ENCODE measurements at places on chromosomes 11 and 22.

DNA sequence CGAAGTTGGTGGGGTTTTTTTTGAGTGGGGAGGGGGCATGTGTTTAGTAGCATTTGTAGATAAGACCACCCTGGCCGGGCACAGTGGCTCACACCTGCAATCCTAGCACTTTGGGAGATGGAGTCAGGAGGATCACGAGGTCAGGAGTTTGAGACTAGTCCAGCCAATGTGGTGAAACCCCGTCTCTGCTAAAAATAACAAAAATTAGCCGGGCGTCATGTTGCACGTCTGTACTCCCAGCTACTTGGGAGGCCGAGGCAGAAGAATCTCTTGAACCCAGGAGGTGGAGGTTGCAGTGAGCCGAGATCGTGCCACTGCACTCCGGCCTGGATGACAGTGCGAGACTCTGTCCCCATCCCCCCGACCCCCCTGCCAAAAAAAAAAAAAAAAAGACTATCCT is 34.6 kb downstream of the CECR2 start:
- no peak for DNase-seq

DNA sequence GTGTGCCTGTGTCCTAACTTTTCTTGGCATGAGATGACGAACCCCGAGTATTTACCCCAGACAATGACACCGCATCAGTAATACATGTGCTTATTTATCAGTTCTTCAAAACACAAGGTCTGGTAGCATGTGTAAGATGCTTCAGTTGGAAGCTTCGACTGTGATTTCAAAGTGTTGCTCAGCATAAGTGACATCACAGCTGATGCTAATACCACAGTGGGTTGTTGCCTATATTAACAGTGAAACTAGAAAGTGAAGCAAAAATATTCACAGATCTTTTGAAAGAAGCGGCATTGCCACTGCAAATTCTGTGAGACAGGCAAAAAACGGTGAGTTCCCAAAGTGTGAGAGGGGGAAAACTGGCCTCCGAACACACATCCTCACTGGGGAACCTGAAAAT is 18.4 kb upstream of the TTC12 start:
- no peak for DNase-seq

DNA sequence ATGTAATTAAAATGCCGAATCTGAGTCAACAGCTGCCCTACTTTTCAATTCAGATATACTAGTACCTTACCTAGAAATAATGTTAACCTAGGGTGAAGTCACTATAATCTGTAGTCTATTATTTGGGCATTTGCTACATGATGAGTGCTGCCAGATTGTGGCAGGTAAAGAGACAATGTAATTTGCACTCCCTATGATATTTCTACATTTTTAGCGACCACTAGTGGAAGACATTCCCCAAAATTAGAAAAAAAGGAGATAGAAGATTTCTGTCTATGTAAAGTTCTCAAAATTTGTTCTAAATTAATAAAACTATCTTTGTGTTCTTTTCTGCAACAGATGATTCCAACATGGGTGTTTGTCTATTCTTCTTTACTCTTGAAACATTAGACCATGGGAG is 14.1 kb downstream of the MS4A1 start:
- DNase-seq: no peak

DNA sequence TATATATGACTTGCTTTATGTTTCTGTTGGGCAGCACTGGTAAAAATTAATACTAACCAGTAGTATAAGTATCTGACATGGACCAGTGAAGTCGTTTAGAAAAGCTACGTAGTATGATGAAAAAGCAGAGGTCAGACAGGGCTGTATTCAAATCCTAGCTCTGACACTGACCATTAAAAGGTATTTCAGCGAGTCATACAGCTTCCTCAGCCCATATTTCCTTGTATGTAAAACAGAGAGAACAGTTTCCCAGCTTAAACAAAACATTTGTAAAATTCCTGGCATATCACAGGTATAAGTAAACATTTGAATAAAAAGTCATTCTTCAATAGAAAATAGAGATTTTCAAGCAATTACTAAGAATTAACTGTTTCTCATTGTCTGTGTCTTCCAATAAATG is 4.2 kb downstream of the NOX4 start:
- no peak for DNase-seq

DNA sequence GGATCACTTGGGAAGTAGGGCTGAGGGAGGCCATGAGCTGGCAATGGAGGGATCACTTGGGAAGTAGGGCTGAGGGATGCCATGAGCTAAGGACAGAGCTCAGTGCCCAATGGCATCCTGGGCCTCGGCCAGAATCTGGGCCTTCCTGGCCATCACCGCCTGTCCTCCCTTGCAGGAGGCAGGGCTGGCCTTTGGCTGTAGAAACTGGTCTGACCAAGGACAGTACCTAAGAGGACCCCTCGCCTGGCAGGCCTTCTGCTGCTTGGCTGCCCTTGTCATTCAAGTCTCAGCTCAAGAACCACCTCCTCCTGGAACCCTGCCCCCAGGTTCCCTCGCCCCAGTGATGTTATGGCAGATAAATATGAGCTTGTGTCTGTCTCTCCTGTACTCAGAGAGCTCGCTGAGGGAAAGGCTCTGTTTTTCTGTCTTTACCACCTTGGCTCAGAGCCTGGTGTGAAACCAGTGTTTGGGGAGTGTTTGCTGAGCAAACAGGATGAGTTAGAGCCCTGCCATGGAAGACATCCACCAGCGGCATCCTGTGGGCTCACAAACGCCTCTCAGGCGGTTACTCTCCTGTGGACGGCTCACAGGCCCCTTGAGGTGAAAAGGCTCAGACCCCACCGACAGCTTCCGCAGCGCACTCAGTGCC is 19.3 kb upstream of the RASL10A start:
- no peak for DNase-seq

GRCh38 chr22:45673482-45674175 is 2.0 kb downstream of the ATXN10 start:
- DNase-seq: no peak

DNA sequence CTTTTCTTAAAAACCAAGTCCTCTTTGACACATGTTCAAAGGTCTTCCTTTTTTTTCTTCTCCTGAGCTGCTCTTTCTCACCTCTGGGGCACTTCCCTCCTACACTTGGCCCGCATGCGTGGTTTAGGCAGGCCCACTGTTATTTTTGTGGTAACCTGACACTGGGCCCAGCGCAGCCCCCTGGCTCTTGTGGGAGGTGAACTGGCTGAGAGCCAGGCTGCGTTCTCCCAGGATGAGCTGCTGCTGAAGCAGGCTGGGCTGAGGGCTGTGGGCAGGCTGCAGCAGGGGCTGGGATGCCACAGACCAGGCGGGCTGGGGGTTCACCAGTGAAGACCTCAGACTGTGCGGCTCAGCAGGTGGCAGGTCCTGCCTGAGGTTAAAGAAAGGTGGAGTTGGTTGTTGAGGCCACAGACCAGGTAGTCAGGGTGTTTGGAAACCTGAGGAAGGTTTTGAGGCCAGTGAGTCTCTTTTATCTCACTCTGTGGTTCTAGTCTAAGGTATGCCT is 72.4 kb downstream of the TEAD1 start:
- peak; percentile 75 for DNase-seq

GRCh38 chr11:117039900-117040299 is 58.3 kb downstream of the SIK3 start:
- DNase-seq: no peak

GRCh38 chr11:14373941-14374646 is 15.1 kb upstream of the RRAS2 start:
- DNase-seq: no peak

DNA sequence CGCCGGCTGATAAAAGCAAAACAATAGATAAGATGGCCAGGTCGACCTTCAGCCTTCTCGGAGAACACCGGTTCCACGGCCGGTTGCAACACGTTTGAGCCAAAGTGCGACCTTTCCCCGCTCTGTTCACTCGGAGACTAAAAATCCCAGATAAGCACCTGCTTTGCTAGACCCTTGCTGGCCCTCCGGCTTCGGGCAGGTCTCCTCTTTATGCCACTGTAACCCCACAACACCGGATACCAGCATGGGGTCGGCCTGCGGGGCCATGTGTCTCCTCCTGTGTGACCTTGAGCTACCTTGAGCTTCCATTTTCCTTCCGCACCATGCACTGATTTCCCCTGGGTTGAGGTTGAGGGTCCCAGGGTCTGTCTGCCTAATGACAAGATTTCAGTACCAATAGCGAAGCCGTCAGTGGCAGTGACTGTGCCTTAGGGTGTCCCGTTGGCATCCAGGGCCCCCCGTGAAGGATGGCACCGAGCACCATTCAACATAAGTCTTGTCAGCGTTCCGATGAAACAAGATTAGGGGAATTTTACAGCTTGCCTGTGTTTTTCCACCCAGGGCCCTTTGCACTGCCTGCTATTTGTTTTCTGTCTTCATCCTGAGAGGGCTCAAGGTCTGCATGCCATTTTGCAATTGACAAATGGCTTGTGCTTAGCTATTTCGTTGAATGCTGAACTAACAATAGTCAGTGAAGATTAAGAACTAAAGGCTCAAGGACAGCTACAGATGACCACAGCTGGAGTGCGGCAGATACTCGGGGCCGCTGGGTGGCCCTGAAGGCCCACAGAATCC is 118.6 kb downstream of the KCNQ1 start:
- DNase-seq: no peak

DNA sequence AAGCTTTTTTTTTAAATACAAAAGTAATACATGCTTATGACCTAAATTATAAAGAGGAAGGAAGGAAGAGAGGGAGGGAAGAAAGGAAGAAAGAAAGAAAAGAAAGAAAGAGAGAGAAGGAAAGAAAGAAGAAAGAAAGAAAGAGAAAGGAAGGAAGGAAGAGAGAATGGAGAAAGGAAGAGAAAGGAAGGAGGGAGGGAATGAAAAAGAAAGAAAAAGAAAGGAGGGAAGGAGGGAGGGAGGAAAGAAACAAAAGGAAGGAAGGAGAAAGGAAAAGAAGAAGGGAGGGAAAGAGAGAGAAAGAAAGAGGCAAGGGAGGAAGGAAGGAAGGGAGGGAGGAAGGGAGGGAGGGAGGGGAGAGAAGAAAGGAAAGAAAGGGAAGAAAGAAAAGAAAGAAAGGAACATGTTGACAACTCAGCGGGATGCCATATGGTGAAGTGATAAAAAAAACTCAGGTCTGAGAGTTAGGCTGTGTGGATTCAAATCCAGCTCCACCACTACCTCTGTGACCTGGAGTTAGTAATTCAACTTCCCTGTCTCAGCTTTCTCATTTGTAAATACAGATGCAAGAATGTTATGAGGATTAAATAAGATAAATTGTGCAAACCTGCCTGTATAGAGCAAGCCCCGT is 9.6 kb upstream of the EED start:
- no peak for DNase-seq

GRCh38 chr11:110787680-110788079 is 75.4 kb upstream of the ARHGAP20 start:
- DNase-seq: no peak

- DNase-seq: no peak
Measured at GRCh38 chr22:42375982-42376381, 56.2 kb downstream of the NFAM1 start.

DNA sequence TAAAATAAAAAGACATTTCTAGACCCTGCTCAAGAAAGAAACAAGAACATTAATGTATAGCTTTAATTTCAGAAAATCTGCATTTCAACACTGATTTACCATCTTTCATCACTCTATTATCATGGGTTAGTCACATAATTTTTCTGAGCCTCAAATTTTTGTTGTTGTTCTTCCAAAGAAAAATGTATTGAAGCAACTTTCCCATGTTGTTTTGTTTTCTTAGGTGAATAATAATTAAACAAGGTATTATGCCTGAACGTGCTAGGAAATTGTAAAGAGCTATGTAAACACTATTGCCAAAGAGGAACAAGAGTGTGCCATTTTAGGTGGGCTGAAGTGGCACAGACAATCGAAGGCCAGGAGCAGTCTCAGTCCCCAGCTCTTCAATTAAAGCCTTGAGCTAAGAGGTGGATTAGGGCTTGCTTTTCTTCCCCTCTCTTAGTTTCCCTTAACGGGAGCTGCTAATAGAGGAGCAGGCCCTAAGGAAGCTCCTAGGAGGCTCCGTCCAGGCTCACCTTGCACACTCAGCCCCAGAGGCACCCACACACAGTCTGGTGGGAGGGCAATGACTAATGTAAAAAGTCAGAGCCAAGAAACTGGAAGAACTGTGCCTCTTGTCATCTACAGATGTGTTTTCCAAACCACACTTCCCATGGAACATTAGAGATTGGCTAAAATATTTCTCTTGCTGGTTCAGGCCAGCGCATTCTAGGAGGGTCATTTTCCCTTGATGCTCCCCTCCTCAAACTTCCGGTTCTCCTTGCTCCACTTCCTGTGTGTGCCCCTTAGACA is 8.8 kb upstream of the UBASH3B start:
- no peak for DNase-seq

- peak; percentile 11 for DNase-seq
Measured at GRCh38 chr11:109148669-109149068, 273.3 kb upstream of the C11orf87 start.

DNA sequence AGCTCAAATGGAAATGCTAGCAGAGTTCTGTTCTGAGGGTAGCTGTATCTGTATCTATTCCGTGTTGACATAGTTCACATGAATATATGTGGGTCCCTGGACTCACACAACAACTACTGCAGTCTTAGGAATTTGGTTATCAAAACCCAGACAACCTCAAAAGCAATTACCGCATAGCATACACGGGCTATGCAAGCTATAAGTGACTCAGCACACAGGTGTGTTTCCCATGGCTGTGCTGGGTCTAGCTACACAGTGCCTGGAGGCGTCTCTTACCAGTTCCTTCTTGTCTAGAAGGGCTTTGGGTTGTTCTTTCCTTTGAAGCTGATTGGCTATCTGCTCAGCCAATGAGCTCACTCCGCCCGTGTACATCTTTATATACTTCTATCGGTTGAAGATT is 98.2 kb upstream of the BID start:
- no peak for DNase-seq

DNA sequence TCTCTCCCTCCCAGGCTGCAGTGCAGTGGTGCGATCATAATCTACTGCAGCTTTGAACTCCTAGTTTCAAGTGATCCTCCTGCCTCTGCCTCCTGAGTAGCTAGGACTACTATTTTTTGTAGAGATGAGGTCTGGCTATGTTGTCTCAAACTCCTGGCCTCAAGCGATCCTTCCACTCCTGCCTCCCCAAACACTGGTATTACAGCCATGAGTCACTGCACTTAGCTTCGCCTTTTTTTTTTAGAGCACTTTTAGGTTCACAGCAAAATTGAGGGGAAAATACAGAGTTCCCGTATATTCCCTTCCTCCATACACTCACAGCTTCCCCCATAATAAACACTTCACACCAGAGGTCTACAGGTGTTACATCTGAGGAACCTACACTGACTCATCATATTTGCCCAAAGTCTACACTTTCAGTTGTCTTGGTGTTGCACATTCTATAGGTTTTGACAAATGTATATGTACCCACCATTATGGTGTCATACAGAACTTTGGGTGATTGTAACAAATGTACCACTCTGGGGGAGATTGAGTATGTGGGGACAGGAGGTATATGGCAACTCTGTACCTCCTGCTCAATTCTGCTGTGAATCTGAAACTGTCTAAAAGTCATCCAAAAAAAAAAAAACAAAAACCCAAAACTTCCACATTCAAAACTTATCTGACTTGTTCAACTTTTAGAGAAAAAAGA is 11.3 kb upstream of the SLC37A4 start:
- DNase-seq: no peak

All from NCI-H1694 (cell line).